ENCODE measurements at places on chromosomes 2 and 18. TPM values are rescaled to one million over a fixed set of nuclear protein-coding genes. Genes with fewer than 3 reads are reported as not detected.

Gene FSHR
- not detected for total RNA-seq

Gene PARD6G
- 2.8 TPM for total RNA-seq

Gene DPP10
- total RNA-seq, result not detected

Gene CCDC141
- total RNA-seq, result not detected

Gene PRKAG3
- not detected for total RNA-seq

Gene ADAM23
- total RNA-seq, result 8.5 TPM

Gene SCYGR3
- not detected for total RNA-seq

Gene SERPINB11
- total RNA-seq, result not detected

Gene CNDP1
- total RNA-seq, result not detected

Measured in A549 treated with CORT108297 at 1 μM for 4 hours (cell line).